ENCODE measurements at places on chromosomes 3 and 15.

DNA sequence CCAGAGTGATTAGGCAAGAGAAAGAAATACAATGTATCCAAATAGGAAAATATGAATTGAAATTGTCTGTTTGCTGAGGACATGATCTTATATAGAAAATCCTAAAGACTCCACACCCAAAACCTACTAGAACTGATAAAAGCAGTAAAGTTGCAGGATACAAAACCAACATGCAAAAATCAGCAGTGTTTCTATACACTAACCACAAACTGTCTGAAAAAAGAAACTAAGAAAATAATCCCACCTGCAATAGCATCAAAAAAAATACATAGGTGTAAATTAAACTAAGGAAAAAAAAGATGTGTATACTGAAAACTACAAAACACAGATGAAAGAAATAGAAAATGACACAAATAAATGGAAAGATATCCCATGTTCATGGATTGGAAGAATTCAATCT, 203.6 kb upstream of the SETMAR start:
- DNase-seq: no peak

- DNase-seq: no peak
Measured at GRCh38 chr3:110362751-110363150, 708.9 kb upstream of the NECTIN3 start.

GRCh38 chr3:151428386-151428785, 32.5 kb downstream of the IGSF10 start:
- DNase-seq: no peak

GRCh38 chr3:69787436-69788168, 48.3 kb downstream of the MITF start:
- DNase-seq: no peak

GRCh38 chr15:70150405-70150747, 52.7 kb upstream of the TLE3 start:
- DNase-seq: no peak

DNA sequence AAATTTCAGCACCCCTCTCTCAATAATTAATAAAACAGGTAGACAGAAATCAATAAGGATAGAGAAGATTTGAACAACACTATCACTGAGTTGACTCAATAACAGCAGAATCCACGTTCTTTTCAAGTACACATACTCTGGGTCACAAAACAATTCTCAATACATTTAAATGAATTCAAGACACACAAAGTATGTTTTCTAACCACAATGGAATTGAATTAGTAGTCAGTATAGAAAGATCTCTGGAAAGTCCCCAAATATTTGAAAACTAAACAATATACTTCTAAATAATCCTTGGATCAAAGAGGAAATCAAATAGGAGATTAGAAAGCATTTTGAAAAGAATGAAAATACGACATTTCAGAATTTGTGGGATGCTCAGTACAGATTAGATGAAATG, 40.0 kb downstream of the TKT start:
- DNase-seq: no peak

DNA sequence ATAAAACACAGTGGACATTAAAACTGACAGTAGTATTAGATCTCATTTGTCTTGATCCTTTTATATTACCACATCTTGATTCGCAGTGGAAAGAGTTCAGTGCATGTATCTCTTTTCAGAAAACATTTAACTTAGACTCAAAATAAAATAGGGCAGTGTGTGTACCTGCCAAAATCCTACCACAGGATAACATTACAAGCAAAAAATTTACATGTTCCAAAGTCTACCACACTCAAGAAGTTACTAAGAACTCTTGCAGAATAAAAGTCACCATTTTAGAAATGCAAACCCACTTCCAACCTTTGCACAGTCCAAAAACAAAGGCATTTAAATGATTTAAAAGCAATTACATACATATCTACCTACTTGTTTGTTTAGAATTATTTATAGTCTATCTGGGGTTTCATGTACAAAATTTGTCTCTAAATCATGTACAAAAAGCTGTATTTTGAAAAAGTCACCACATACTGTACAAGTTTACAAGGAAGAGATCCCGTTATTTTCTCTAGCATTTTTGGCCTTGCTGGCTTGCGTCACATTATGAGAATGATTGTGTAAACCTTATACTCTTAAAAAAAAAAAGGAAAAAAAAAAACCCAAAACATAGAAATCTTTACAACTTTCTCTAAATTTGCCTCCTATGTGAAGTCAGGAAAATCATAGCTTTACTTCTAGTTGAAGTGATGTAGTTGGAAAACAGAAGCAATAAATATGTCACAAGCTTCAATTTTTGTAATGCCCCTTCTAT, 153.8 kb downstream of the ADAM10 start:
- no peak for DNase-seq

Measured in LNCaP clone FGC (cell line).